ENCODE measurements at places on chromosomes 1 and 21.
A peak's percentile ranks its signal among the peaks of the same experiment; 100 is the strongest.

- DNase-seq: no peak
- H3K27ac ChIP-seq: no peak overlapping the region
- no peaks in the 10 kb centered on the region for H3K36me3 ChIP-seq
These were observed 127.1 kb upstream of the KCNJ15 start for GRCh38 chr21:38129711-38130110.

GRCh38 chr1:20486457-20487235, 636 bp upstream of the CAMK2N1 start:
- H3K36me3 ChIP-seq: 0 out of 2 replicates have a peak, but pooled peaks cover 1% of the 10 kb centered on the region
- peak overlapping the region; percentile 71 for H3K27ac ChIP-seq
- H3K4me1 ChIP-seq: peaks cover 12% of the 10 kb centered on the region
- DNase-seq: peak; percentile 92

DNA sequence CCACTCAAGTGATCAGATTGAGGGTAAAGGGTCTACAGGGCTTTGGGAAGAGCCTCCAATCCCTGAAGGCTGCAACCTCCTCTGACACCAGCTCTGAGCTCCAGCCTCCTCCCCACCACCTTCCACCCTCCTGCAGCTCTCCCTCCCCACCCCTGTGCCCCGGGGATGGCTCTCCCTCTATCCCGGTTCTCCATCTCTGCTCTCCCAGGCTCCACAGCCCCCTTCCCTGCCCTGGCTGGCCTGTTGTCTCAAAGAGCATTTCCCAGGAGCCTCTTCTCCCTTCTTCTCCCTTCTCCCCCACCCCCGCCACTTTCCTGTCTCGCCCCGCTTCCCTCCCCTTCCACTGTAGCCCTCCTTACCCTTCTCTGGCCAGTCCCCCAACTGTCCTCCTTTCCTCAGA, 1.1 kb downstream of the PLEKHA6 start:
- no peaks in the 10 kb centered on the region for H3K36me3 ChIP-seq
- H3K27me3 ChIP-seq: no peaks in the 10 kb centered on the region
- H3K4me3 ChIP-seq: no peak overlapping the region
- peaks cover 46% of the 10 kb centered on the region for H3K4me1 ChIP-seq
- H3K27ac ChIP-seq: no peak overlapping the region

DNA sequence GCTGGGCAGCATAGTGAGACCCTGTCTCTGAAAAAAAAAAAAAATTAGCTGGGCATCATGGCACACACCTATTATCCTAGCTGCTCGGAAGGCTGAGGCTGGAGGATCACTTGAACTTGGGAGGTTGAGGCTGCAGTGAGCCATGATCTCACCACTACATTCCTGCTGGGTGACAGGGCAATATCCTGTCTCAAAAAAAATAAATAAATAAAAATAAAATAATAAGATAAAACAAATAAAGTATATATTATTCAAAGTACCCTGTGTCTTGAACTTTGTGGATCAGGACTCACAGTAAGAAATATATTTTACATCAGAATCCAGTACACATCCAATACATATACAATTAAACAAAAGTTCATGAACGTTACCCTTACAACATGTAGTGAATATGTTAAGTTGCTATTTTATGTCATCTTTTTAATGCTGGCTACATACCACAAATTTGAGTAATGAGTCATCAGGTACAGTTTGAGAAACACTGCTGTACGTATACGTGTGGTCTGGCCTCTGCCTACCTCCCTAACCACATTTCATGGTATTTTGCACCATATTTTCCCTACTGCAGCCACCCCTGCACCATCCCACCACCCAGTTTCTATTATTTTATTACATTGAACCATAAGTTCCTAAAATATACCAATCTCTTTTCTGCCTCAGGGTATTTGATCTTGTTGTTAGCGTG, 4.4 kb downstream of the NME7 start:
- H3K27me3 ChIP-seq: no peaks in the 10 kb centered on the region
- DNase-seq: no peak

- no peak overlapping the region for H3K27ac ChIP-seq
- no peak overlapping the region for H3K4me3 ChIP-seq
- H3K27me3 ChIP-seq: no peaks in the 10 kb centered on the region
These were observed 81.0 kb downstream of the KCNJ15 start for GRCh38 chr21:38337793-38338192.

- H3K27ac ChIP-seq: no peak overlapping the region
- DNase-seq: no peak
- no peak overlapping the region for H3K4me3 ChIP-seq
These were observed 22.8 kb downstream of the RAB7B start for GRCh38 chr1:205980237-205980870.

DNA sequence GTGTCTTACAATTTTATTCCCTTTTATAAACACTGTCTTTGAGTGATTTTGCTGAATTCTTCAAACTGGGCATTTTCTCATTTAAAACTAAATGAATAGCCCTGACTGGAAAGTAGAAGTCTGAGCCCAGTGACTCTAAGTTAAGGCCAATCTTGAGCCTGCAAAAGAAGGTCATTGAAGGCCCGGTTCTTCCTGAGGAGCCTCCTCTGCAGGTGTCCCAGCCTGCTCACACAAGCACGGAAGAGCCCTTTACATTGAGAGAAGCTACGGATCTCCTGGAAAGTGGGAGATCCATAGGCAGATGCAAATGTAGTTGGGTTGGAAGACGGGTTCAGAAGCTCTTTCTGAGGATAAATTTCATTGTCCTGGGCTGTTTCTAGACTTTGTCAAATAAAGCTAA, 3.9 kb downstream of the ZNF678 start:
- H3K4me1 ChIP-seq: no peaks in the 10 kb centered on the region
- H3K36me3 ChIP-seq: no peaks in the 10 kb centered on the region
- H3K4me3 ChIP-seq: no peak overlapping the region
- no peaks in the 10 kb centered on the region for H3K27me3 ChIP-seq
- DNase-seq: no peak

- peaks cover 13% of the 10 kb centered on the region for H3K4me1 ChIP-seq
- H3K27me3 ChIP-seq: no peaks in the 10 kb centered on the region
- DNase-seq: no peak
- no peaks in the 10 kb centered on the region for H3K36me3 ChIP-seq
- H3K4me3 ChIP-seq: no peak overlapping the region
- no peak overlapping the region for H3K27ac ChIP-seq
These were observed 23.1 kb downstream of the IL10RB start for GRCh38 chr21:33289199-33289819.

DNA sequence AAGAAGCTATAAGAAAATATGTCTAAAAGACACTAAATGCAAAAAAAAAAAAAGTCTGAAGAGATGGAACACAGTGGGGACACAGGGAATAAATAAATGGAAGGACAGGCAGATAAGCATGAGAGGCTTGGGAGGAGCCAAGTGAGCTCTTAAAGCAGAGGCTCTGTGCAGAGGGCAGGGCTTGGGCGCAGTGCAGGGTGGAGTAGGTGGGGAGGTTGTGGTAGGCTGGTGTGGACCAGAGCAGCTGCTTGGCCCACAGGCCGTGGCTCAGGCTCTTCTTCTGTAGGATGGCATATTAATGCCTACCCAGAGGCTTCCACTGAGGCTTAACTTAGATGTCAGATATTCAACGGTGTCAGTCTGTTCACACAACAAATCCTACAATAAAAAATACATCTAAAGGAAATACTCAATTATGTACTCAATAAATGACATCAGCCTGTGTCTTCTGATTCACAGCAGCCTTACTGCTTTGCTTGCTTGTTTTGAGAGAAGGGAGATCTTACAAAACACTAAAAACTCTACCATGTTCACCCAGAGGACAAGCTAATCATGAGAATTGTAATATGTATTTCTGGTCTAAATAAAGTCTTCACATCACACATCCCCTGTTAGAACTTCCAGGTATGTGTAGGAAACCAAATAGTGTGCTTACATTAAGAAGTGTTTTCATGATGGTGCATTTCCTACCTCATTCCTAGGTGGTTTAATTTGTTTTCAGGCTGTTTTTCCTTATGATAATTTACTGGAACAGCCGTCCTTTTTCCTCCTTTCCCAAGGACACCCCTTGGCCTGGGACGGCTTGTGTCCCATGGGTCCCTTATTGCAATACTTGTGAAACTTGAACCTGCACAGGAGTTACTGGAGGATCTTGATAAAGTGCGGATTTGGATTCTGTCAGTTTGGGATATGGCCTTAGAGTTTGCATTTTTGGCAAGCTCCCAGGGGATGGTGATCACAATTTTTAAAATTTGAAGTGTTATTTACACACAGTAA, 24.9 kb downstream of the DIP2A start:
- H3K4me3 ChIP-seq: no peak overlapping the region
- no peaks in the 10 kb centered on the region for H3K4me1 ChIP-seq
- H3K36me3 ChIP-seq: no peaks in the 10 kb centered on the region
- H3K27me3 ChIP-seq: no peaks in the 10 kb centered on the region
- no peak for DNase-seq

GRCh38 chr1:229263254-229263653, 7.7 kb upstream of the RAB4A start:
- peaks cover 4% of the 10 kb centered on the region for H3K4me1 ChIP-seq
- no peak for DNase-seq
- no peaks in the 10 kb centered on the region for H3K27me3 ChIP-seq
- H3K27ac ChIP-seq: no peak overlapping the region
- H3K36me3 ChIP-seq: no peaks in the 10 kb centered on the region
- no peak overlapping the region for H3K4me3 ChIP-seq

DNA sequence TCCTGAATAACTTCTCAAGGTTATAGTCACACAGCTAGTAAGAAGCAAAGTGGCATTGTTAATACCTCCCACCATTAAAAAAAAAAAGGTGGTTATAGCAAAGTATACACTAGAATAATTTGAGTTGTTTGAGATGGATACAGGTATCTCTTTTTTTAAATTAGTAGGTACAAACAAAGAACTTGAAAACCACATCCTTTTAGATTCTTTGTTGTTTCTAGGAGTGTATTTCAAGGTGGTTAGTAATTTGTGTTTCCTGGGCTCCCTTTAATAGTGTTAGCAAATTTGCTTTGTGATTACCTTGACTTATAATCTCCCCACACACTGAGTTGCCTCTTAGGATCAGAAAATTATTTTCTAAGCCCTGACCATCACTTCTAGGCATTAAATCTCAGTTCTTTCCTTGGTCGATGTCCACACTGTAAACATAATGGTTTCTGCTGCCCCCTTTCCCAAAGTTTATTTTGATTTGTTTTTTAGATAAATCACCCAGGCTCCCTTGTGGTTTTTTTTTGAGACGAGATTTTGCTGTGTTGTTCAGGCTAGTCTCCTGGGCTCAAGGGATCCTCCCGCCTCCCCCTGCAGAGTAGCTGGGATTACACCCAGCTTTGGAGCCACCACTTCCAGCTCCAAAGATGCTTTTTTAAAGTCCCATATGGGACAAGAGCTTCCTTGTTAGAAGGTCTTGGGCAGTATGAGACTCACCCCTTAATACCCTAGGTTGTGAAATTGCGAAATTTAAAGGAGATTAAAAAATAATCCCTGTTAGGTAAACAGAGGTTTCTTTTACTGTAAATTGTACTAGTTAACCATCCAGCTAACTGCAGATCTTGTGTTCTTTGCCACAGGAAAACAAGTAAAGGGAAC, 6.2 kb downstream of the AKIRIN1 start:
- H3K27me3 ChIP-seq: no peaks in the 10 kb centered on the region
- H3K4me1 ChIP-seq: 0 out of 2 replicates have a peak, but pooled peaks cover 3% of the 10 kb centered on the region
- no peak for DNase-seq
- 0 out of 2 replicates have a peak, but pooled peaks cover 1% of the 10 kb centered on the region for H3K36me3 ChIP-seq
- H3K4me3 ChIP-seq: no peak overlapping the region
- H3K27ac ChIP-seq: no peak overlapping the region

DNA sequence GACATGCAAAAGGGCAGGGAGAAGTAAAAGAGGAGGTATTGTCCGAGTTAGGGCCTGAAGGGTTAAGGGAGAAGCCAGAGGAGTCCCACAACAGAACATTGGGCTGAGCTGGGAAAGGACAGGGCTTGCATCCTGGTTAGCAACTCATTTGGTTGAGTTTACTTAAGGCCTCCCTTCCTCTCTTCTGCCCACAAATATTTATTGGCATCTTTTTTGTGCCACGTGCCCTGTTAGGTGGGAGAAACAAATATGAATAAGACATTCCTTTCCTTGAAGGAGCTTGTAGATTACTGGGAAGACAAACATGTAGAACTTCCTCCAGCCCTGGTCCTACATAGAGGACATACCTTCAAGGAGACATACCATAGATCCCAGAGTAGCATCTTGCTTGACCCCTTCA, 53.0 kb upstream of the PRELP start:
- peaks cover 21% of the 10 kb centered on the region for H3K4me1 ChIP-seq
- no peaks in the 10 kb centered on the region for H3K36me3 ChIP-seq
- H3K4me3 ChIP-seq: no peak overlapping the region

GRCh38 chr1:32627596-32628162, 22.7 kb downstream of the ZBTB8OS start:
- H3K27ac ChIP-seq: peak overlapping the region; percentile 15
- H3K4me1 ChIP-seq: no peaks in the 10 kb centered on the region
- H3K4me3 ChIP-seq: no peak overlapping the region
- no peaks in the 10 kb centered on the region for H3K27me3 ChIP-seq
- no peak for DNase-seq
- no peaks in the 10 kb centered on the region for H3K36me3 ChIP-seq

DNA sequence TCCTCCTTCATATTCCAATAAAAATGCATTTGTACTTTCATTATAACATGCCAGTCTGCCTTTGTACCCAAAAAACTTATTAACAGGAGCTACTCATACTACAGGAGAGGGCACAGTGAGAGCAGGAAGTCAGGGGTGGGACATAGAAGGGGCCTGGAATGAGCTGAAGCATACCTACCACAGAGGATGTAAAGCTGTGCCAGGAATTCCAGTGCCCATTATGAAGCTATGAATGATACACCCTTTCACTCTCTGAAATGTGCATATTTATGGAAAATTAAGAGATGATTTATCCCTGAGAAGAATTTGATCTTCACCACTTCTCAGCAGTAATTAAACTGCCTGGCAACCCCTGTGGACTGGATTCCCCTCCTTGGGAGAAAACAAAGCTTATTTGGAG, 65.8 kb downstream of the ATP5PO start:
- peaks cover 20% of the 10 kb centered on the region for H3K4me1 ChIP-seq
- no peak overlapping the region for H3K4me3 ChIP-seq
- no peak overlapping the region for H3K27ac ChIP-seq
- H3K36me3 ChIP-seq: no peaks in the 10 kb centered on the region
- no peaks in the 10 kb centered on the region for H3K27me3 ChIP-seq

DNA sequence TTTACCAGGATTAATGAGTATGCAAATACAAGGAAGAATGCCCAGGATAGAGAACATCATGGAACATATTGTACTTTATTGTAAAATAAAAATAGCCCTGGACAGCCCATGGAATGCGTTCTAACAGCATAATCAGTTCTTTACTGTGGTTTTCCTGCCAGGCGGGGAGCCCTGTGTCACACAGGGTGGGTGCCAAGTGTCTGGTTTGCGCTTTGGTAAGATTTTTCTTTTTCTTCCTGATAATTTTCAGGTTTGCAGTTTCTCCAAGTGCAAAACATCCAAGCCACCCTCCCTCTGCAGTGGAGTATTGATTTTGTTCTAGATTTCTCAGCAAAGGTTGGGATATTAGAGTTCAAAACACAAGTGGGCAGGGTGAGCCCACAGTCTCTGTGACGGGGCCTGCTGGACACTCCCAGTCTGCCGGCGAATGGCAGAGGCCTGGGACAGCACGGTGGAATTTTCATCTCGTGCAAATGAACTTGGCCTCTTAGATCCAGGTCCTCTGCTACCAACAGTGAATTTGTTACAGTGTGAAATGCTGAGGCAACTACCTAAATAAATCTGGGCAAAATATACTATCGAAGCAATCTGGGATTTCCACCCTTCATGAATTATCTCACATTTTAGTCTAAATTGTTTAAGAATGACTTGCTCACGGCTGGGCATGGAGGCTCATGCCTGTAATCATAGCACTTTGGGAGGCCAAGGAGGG, 15.6 kb upstream of the KCNJ15 start:
- H3K4me1 ChIP-seq: no peaks in the 10 kb centered on the region
- H3K27ac ChIP-seq: no peak overlapping the region
- no peak overlapping the region for H3K4me3 ChIP-seq
- no peaks in the 10 kb centered on the region for H3K36me3 ChIP-seq

Measured in Caco-2 (cell line).